T-cell (primary cell): ENCODE measurements at places on chromosomes 1 and 21. TPM values are rescaled to one million over a fixed set of nuclear protein-coding genes. Genes with fewer than 3 reads are reported as not detected.

DNA sequence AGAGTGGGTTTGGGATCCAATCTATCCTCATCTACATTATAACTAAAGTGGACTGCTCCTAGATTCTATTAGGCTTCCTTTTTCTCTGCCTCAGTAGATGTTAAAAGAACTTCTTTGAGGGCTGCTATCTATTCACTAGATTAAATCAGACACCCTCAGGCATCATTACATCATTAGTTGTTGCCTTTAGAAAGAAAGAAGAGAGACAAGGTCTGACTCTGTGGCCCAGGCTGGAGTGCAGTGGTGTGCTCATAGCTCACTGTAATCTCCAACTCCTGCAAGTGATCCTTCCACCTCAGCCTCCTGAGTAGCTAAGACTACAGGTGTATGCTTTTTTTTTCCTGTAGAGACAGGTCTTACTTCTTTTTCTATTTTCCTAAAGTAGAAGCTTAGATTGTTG is 71.1 kb upstream of the EXO1 start:
- DNase-seq, result no peak

- no peak for DNase-seq
Observed at GRCh38 chr21:40622531-40622930, 224.4 kb downstream of the DSCAM start.

DNA sequence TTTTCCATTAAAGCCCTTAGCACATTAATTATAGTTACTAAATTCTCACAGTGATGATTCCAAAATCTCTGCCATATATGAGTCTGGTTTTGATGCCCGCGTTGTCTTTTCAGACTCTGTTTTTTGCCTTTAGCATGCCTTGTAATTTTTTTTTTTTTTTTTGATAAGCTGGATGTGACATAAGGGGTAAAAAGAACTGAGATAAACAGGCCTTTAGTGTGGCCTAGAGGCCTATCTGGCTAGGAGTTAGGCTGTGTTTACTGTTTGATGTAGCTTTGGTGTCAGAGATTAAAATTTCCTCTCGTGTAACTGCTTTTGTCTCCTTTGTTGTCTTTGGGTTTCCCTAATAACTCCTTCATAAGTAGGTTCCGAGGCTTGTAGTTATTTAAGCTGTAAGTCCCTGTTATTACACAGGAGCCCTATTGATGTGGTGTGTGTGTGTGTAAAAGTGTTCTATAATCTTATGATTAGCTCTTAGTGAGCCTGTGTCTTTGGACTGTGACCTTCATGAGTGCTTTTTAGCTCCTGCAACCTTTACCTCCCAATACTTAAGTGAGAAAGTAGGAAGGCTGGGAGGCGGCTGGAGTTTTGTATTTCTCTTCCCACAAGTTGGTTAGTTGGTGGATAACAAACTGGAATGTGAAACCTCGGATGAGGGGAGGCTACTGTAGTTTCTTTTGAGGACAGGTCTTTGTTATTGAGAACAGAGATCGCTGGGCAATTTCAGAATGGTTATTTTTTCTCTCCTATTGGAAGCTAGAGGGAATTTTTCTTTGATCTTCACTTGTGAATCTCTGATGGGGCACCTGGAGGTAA is 19.3 kb downstream of the HS2ST1 start:
- DNase-seq, result no peak

GRCh38 chr1:17065666-17066065 is 11.8 kb upstream of the SDHB start:
- no peak for DNase-seq

DNA sequence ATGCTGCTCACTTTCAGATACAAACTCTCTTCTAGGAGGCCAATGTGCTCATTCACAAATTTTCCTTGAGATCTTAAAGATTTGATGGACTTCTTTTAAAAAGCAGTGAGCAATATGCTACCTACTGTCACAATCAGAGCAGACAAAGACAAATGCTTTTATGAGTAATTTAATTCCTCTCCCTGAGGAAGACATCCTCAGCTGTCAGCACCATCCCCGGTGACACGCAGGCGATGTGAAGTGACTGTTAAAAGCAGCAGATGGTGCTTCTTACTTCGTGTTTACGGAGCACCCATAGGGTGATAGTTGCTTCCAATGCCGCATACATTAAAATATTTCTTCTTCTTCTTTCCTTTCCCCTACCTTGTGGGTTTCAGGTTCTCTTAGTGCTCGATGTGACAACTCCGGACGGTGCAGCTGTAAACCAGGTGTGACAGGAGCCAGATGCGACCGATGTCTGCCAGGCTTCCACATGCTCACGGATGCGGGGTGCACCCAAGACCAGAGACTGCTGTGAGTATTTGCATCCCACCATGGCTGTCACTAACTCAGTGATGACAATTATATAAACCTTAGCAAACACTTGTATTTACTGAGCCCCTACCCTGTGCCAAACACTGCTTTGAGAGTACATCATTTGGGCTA is 29.1 kb downstream of the LAMC2 start:
- no peak for DNase-seq

The CALML6 gene
- 0.82 TPM for total RNA-seq

The ANGPTL3 gene
- total RNA-seq, result not detected

The PADI3 gene
- not detected for total RNA-seq
